ENCODE measurements at places on chromosomes 2 and 18. TPM values are rescaled to one million over a fixed set of nuclear protein-coding genes. Genes with fewer than 3 reads are reported as not detected.

Gene ASB3
- total RNA-seq = 31.8 TPM

GRCh38 chr2:210207929-210208328 is 17.3 kb downstream of the ACADL start:
- H3K4me1 ChIP-seq = no peaks in the 10 kb centered on the region
- no peaks in the 10 kb centered on the region for H3K27me3 ChIP-seq
- no peak overlapping the region for H3K27ac ChIP-seq
- no peak for DNase-seq

GRCh38 chr2:129794540-129794939 is 184.9 kb upstream of the RAB6C start:
- no peaks in the 10 kb centered on the region for H3K27me3 ChIP-seq
- no peaks in the 10 kb centered on the region for H3K36me3 ChIP-seq
- H3K4me1 ChIP-seq = no peaks in the 10 kb centered on the region
- DNase-seq = no peak
- H3K4me3 ChIP-seq = no peak overlapping the region

- no peaks in the 10 kb centered on the region for H3K36me3 ChIP-seq
- no peak overlapping the region for H3K27ac ChIP-seq
- H3K27me3 ChIP-seq = no peaks in the 10 kb centered on the region
- H3K4me3 ChIP-seq = no peak overlapping the region
- H3K4me1 ChIP-seq = no peaks in the 10 kb centered on the region
Measured at GRCh38 chr2:157825885-157826284, 50.2 kb downstream of the ACVR1 start.

DNA sequence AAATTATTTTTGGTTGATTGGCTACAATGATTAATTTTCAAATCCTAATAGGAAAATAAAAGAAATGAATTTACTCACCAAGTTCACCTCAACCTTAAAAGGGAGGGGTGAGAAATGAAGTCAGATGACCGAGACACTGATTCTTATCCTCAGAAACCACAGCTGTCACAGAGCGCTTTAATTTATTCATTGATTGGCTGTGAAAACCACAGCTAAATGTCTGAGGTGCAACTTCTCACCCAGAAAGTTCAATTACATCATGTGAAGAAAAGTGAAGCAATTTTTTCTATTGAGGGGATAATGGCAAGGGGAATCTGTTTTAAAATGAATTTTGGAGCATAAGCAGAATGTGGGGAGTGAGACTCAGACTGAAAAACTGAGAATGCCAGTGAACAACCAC is 128.4 kb downstream of the RNF152 start:
- DNase-seq = no peak
- no peak overlapping the region for H3K27ac ChIP-seq
- H3K27me3 ChIP-seq = no peaks in the 10 kb centered on the region
- H3K4me3 ChIP-seq = no peak overlapping the region
- no peaks in the 10 kb centered on the region for H3K4me1 ChIP-seq

DNA sequence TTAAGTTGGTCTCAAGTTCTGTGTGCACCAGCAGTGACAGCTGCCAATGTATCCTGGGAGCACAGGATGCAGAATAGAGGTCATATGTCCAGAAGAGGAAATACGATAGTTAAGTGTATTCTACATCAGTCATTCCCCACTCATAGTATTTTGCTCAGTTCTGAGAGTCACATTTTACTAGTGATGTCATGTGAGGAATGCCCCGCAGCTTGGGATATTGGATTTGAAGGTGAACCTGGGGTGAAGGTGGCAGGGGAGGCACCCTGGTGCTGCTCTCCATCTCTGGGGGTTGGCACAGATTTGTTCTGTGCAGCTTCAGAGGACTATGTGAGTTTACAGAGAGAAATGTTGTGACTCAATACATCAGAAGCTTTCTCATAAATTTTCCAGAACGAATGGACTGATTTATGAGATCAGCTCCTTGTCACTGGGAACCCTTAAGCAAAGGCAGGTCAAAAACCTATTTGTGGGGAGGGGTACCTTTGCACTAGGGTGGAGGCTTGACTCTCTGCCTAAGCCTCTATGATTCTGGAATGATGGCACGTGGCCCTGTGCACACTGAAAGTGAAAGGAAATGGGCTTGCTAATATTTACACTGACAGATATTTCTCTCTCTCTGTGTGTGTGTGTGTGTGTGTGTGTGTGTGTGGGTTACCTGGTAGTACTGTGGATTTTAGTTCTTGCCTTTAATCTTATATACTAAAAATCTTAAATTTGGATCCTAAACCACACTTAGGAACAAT is 95.9 kb downstream of the NEB start:
- no peak for DNase-seq
- H3K27ac ChIP-seq = no peak overlapping the region
- H3K27me3 ChIP-seq = no peaks in the 10 kb centered on the region
- no peaks in the 10 kb centered on the region for H3K36me3 ChIP-seq
- no peak overlapping the region for H3K4me3 ChIP-seq

- H3K4me1 ChIP-seq = no peaks in the 10 kb centered on the region
- no peak overlapping the region for H3K4me3 ChIP-seq
- H3K27ac ChIP-seq = no peak overlapping the region
- H3K36me3 ChIP-seq = no peaks in the 10 kb centered on the region
- no peaks in the 10 kb centered on the region for H3K27me3 ChIP-seq
- no peak for DNase-seq
Measured at GRCh38 chr2:99651930-99652670, 162.3 kb upstream of the REV1 start.

DNA sequence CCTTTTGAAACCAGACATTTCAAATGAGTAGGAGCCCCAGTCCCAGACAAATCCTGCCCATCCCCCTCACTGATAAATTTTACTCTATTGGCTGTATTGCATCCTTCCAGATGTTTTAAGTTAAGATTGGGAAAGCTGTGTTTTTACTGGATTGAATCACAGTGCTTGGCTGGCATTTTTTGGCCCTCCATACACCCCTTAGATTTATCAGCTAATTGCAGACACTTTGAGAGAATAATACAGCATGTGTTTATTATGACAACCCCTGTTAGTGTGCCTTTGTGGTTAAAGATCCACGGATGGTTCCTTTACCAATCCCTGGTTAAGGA is 74.9 kb downstream of the ANTXR1 start:
- H3K4me3 ChIP-seq = no peak overlapping the region
- H3K36me3 ChIP-seq = no peaks in the 10 kb centered on the region
- no peak for DNase-seq
- no peaks in the 10 kb centered on the region for H3K4me1 ChIP-seq

GRCh38 chr18:23204589-23205235 is 69.4 kb downstream of the CABLES1 start:
- DNase-seq = no peak
- H3K36me3 ChIP-seq = no peaks in the 10 kb centered on the region
- no peak overlapping the region for H3K27ac ChIP-seq
- H3K4me1 ChIP-seq = no peaks in the 10 kb centered on the region

DNA sequence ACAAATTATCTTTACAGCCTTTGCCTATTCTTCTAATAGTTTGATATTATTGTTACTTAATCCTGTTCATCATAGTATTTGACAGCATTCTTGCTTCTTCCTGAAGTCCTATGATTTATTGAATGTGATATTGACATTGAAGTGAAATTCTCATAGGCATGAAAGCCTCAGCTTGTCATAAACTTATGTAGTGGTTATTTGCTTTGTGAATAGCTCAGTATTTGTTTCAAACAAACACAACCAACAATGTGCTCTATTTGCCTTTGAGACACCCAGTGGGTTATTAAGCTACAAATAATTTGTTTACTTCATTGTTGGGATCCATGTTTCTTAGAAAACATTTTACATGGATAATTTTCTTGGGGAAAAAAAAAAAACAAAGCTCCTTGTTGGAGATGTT is 57.2 kb downstream of the TTC39C start:
- H3K4me3 ChIP-seq = no peak overlapping the region
- H3K36me3 ChIP-seq = peaks cover 18% of the 10 kb centered on the region
- no peaks in the 10 kb centered on the region for H3K27me3 ChIP-seq
- peaks cover 7% of the 10 kb centered on the region for H3K4me1 ChIP-seq

GRCh38 chr2:235055891-235056516 is 104.2 kb downstream of the SH3BP4 start:
- no peak for DNase-seq
- H3K27me3 ChIP-seq = no peaks in the 10 kb centered on the region
- no peak overlapping the region for H3K27ac ChIP-seq
- H3K4me1 ChIP-seq = no peaks in the 10 kb centered on the region
- no peak overlapping the region for H3K4me3 ChIP-seq

DNA sequence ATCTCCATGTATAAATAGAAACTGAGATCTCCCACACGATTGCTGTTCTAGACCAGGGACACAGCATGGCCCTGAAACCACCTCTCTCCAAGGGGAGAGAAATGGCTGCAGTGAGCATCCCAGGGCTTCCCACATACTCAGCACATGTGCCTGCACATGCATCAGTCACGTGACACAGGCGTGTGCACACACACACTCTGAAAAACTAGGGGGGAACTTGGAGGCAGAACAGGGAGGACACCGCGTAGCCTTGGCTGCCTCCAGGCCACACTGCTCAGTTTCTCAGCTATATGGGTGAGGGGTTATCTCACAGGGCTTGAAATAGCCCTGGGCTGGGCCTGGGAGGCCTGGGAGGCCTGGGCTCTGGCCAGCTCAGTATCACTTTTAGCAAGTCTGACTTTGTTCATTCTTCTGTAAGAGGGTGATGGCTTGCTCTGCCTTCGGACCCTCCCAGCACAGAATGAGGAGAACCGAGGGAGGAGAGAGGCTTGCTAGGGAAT is 66.9 kb downstream of the EMX1 start:
- H3K27me3 ChIP-seq = no peaks in the 10 kb centered on the region
- no peak for DNase-seq
- H3K4me1 ChIP-seq = no peaks in the 10 kb centered on the region
- H3K27ac ChIP-seq = no peak overlapping the region
- peaks cover 4% of the 10 kb centered on the region for H3K36me3 ChIP-seq

Gene DOCK10
- total RNA-seq = 66.9 TPM

- H3K27ac ChIP-seq = no peak overlapping the region
- no peak overlapping the region for H3K4me3 ChIP-seq
- no peaks in the 10 kb centered on the region for H3K4me1 ChIP-seq
- H3K27me3 ChIP-seq = peaks cover 30% of the 10 kb centered on the region
- H3K36me3 ChIP-seq = no peaks in the 10 kb centered on the region
Measured at GRCh38 chr2:38091760-38092159, 15.8 kb upstream of the CYP1B1 start.

- no peak for DNase-seq
- peaks cover 10% of the 10 kb centered on the region for H3K36me3 ChIP-seq
- no peaks in the 10 kb centered on the region for H3K27me3 ChIP-seq
- no peak overlapping the region for H3K4me3 ChIP-seq
- H3K27ac ChIP-seq = no peak overlapping the region
Measured at GRCh38 chr2:157820193-157820592, 55.9 kb downstream of the ACVR1 start.

GRCh38 chr2:234091432-234091879 is 41.0 kb downstream of the SPP2 start:
- no peaks in the 10 kb centered on the region for H3K36me3 ChIP-seq
- H3K27me3 ChIP-seq = no peaks in the 10 kb centered on the region
- DNase-seq = no peak
- H3K4me3 ChIP-seq = no peak overlapping the region

- H3K27ac ChIP-seq = no peak overlapping the region
- no peaks in the 10 kb centered on the region for H3K27me3 ChIP-seq
- no peak overlapping the region for H3K4me3 ChIP-seq
- no peaks in the 10 kb centered on the region for H3K36me3 ChIP-seq
- DNase-seq = no peak
- peaks cover 3% of the 10 kb centered on the region for H3K4me1 ChIP-seq
Measured at GRCh38 chr2:61420991-61421544, 49.8 kb downstream of the USP34 start.

DNA sequence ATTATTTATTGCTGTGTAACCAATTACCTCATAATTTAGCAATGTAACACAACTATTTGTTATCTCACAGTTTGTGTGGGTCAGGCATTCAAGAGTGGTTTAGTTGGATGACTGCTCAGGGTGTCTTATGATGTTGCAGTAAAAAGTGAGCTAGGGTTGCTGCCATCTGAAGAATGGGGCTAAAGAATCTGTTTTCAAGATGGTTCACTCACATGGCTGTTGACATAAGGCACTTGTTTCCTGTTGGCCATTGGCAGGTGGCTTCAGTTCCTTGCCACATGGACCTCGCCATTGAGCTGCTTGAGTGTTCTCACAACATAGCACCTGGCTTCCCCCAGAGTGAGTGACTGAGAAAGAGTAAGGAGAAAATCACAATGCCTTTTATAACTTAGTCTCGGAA is 123.2 kb downstream of the TMEM17 start:
- no peaks in the 10 kb centered on the region for H3K27me3 ChIP-seq
- no peak overlapping the region for H3K4me3 ChIP-seq
- no peak overlapping the region for H3K27ac ChIP-seq
- H3K4me1 ChIP-seq = no peaks in the 10 kb centered on the region
- no peak for DNase-seq

- no peak overlapping the region for H3K4me3 ChIP-seq
- no peak for DNase-seq
- no peaks in the 10 kb centered on the region for H3K27me3 ChIP-seq
- H3K36me3 ChIP-seq = no peaks in the 10 kb centered on the region
- H3K27ac ChIP-seq = no peak overlapping the region
Measured at GRCh38 chr2:108634576-108635160, 84.6 kb upstream of the RANBP2 start.

GRCh38 chr2:160646684-160647444 is 153.3 kb upstream of the RBMS1 start:
- H3K27ac ChIP-seq = no peak overlapping the region
- no peaks in the 10 kb centered on the region for H3K36me3 ChIP-seq
- no peak overlapping the region for H3K4me3 ChIP-seq
- peaks cover 10% of the 10 kb centered on the region for H3K4me1 ChIP-seq

- peak overlapping the region; percentile 87 for H3K27ac ChIP-seq
- H3K36me3 ChIP-seq = no peaks in the 10 kb centered on the region
- H3K4me1 ChIP-seq = peaks cover 80% of the 10 kb centered on the region
- H3K27me3 ChIP-seq = peaks cover 9% of the 10 kb centered on the region
Measured at GRCh38 chr18:77102259-77103040, 30.1 kb downstream of the MBP start.

GRCh38 chr2:85680707-85681371 is 12.8 kb upstream of the SFTPB start:
- no peaks in the 10 kb centered on the region for H3K36me3 ChIP-seq
- no peak overlapping the region for H3K27ac ChIP-seq
- no peak overlapping the region for H3K4me3 ChIP-seq
- peaks cover 13% of the 10 kb centered on the region for H3K4me1 ChIP-seq
- no peak for DNase-seq

DNA sequence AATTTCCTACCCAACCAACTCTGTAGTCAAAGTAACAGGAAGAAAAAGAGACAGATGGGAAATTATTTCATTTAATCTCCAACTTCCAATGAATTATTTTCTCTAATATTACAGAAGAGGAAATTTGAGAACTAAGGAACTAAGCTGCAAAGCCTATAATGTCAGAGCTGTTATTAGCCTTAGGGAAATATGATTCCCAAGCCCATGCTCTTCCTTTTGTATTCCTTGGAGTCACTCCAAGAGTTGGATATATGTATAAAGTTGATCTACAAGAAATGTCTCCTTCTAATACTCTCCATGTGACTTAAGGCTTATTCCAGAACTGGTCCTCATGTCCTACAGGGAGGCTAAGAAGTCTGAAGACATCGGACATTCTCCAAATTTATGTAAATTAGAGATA is 31.6 kb upstream of the VWC2L start:
- H3K27ac ChIP-seq = no peak overlapping the region
- H3K4me3 ChIP-seq = no peak overlapping the region
- no peaks in the 10 kb centered on the region for H3K4me1 ChIP-seq
- H3K27me3 ChIP-seq = no peaks in the 10 kb centered on the region

Gene ANKRD29
- total RNA-seq = 3.4 TPM

Gene BMP10
- 0.14 TPM for total RNA-seq

GRCh38 chr2:224927646-224928173 is 114.6 kb downstream of the DOCK10 start:
- peaks cover 58% of the 10 kb centered on the region for H3K4me1 ChIP-seq
- H3K27ac ChIP-seq = peak overlapping the region; percentile 81
- no peaks in the 10 kb centered on the region for H3K27me3 ChIP-seq

Gene MAB21L4
- total RNA-seq = 1.1 TPM

Data from thymus (tissue), 14 donors.